ENCODE measurements at places on chromosomes 5 and 9.
A peak's percentile ranks its signal among the peaks of the same experiment; 100 is the strongest.

- DNase-seq, result no peak
Measured at GRCh38 chr9:118271331-118271730, 567.1 kb downstream of the TLR4 start.

GRCh38 chr5:40333459-40334241 lies 346.1 kb upstream of the PTGER4 start:
- DNase-seq, result no peak

DNA sequence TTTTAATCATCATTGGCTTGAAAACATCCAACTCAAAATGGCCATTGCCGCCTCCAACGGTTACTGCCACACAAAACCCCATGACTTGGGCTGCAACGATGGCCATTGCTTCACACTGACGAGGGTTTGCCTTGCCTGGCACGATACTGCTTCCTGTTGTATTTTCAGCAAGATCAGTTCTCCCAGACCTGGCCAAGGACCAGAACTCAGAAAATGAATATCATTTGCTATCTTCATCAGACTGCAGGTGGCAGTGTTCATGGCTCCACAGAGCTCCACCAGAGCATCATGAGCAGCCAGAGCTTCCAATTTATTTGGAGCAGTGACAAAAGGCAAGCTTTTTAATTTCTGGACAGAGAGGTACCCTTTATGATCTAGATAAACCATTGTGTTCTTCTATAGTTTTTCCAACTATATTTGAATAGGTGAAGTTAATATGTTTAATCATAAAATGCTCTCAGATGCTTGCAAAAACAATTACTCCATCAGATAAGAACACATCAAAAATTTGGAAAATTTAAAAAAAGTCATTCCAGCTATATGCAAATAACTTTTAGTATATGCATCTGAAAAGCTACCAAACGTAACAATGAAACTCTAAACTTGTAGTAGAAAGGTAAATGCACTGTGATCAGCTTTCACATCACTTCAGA lies 10.4 kb downstream of the AMACR start:
- peak; percentile 53 for DNase-seq

DNA sequence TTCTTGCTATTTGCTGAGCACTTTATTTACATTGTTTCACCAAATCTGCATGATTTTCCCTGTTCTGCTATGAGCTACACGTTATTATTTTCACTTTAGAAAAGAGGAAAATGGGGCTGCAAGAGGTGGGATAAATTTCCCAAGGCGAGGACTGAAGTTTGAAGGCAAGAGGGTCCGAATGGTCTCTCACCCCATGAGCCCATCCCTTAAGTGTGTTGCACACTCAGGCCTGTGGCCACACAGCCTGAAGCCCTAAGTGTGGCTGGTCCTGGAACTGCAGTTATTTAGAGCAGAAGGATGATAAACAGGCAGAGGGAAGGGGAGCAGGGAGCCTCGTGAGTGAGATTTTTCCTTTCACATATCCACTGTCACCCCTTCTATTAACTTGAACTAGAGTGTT lies 7.8 kb downstream of the PDE8B start:
- peak; percentile 12 for DNase-seq
